NCI-H748 treated with DMSO at 0.1 percent for 48 hours (cell line): ENCODE measurements at places on chromosomes 7 and 10.

DNA sequence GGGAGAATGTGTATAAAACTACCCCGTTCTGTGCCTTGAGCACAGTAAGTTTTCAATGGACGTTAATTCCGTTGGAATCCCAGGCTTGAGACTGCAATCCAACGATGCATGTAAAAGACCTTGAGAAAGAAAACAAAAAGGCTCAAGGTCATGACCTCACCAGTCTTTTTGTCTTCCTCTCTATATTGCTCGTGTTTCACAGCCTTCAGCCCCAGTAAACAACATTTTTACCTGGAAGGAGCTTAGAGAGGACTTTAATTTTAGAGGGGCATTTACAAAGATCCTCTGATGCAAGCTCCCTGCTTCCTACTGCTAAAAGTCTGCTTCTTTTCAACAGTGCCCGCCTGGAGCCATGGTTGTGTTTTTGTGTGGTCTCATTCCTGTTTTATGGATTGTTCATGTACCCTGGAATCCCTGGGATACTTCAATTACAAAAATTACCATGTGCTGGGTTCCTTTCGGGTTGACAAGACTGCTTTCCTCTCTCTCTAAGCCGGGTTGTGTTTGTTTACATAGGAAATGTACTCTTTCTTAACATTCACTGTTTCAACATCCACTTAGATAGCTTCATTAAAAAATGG is 320.1 kb upstream of the NFE2L3 start:
- no peak for DNase-seq

- no peak for DNase-seq
Measured at GRCh38 chr7:156173748-156174353, 361.6 kb upstream of the SHH start.

- no peak for DNase-seq
Measured at GRCh38 chr10:46035923-46036849, 5.8 kb upstream of the NCOA4 start.

DNA sequence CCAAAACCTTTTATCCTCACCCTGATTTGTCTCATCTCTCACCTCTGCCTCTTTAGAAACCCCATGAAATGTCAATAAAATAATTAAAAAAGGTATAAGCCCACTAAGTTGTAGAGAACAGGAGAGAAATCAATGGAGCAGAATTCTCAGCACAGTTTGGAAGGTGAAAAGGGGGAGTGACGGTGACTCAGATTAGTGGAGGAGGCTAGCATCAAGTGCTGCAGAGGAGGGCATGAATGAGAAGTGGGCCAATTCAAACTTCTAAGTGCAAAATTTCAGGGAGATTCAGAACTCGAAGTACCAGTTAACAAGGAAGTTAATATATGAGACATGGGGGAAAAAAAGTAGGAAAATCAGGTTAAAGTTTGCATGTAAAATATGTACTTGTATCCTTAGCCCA is 34.9 kb upstream of the ETV1 start:
- no peak for DNase-seq

- no peak for DNase-seq
Measured at GRCh38 chr7:140640060-140640637, 464 bp downstream of the DENND2A start.

GRCh38 chr7:74302745-74303221 is 13.6 kb downstream of the CLIP2 start:
- no peak for DNase-seq

GRCh38 chr10:21732067-21732772 is 198.2 kb downstream of the MLLT10 start:
- peak; percentile 30 for DNase-seq

DNA sequence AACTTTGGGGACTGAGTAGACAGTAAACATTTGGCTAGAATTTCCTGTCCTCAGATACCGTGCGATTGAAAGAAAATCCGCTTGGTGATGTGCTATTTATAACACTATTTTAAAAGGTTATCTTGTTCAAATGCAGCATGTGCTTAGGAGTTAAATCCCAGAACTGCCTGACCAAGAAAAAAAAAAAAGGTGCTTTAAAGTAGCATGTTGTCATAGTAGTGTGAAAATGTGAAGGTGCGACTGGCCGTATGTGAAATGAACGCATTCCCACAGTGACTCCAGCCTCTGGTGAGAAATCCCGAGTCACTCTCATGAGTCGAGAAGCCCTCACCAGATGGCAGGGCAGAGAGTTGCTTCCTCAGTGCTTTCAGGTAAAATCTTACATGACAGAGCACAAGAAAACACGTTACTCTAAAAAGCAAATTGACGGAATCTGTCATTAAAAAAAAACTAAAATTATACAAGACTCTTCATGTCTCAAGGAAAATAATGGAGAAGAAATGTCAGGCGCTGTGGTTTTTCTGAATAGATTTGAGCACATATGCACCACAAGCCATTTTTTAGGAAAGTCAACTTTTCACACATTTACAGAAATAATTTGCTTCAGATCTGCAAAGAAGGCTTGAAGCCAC is 18.4 kb upstream of the KLF6 start:
- no peak for DNase-seq

DNA sequence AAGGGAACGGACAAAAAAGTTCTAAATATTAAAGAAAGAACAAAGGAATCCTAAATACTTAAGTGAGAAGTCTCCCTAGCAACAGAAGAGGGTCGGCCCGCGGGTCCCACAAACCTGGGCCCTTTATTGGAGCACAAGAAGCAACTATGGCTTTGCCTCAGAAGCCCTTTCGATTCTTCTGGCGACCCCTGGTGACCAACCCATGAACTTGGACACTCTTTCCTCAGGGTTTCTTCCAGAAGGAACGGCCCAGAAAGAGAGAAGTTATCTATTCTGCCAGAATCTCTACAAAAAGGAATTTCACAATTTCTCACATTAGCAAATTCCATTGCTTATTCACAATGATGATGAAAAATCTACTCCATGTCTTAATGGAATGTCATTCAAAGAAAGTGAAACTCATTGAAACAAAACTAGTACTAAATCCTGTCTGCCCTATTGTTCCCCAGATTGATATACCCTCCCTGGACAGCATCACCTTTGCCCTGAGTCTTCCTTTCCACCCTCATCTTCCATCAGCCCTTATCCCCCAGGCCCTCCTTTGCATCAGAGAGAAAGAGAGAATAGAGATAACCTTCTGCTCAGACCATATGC is 43.7 kb downstream of the CPVL start:
- DNase-seq, result peak; percentile 43

DNA sequence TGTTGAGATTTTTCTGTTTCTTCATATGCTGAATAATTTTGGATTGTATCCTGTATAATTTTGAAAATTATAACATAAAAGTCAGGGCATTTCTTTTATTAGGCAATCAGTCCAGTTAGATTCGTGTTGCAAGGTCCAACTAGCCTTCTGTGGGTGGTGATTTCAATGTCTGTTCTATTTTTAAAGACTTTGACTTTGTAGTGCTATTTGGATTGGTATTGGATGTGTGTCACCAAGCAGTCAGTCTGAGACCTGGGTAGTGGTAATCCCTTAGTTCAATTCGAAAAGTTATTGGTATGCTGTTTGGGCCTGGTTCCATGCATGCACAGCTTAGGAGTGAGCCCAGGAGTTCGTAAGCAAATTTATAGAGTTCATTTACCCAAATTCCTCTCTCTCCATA is 82.2 kb downstream of the EPDR1 start:
- DNase-seq, result no peak
